ENCODE measurements at places on chromosomes 2 and 18.
A peak's percentile ranks its signal among the peaks of the same experiment; 100 is the strongest.

DNA sequence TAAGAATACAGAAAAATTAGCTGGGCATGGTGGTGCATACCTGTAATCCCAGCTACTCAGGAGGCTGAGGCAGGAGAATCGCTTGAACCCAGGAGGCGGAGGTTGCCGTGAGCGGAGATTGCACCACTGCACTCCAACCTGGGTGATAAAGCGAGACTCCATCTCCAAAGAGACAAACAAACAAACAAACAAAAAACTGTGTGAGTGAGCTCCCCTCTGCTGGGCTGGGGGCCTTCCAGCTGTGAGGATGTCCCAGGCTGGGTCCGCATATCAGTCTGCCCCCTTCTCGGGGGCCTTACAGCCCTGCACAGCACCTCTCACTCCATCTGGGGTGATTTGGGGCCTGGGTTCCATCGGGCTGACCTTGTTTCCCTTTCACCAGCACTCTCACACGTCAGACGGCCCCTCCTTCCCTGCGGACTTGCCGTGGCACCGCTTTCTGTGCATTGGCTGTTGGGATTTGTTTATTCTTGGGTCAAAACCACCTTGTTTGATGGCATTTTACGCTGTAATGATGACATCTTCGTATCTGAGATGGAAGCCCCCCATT lies 2.8 kb upstream of the KLHL30 start:
- no peak for DNase-seq

DNA sequence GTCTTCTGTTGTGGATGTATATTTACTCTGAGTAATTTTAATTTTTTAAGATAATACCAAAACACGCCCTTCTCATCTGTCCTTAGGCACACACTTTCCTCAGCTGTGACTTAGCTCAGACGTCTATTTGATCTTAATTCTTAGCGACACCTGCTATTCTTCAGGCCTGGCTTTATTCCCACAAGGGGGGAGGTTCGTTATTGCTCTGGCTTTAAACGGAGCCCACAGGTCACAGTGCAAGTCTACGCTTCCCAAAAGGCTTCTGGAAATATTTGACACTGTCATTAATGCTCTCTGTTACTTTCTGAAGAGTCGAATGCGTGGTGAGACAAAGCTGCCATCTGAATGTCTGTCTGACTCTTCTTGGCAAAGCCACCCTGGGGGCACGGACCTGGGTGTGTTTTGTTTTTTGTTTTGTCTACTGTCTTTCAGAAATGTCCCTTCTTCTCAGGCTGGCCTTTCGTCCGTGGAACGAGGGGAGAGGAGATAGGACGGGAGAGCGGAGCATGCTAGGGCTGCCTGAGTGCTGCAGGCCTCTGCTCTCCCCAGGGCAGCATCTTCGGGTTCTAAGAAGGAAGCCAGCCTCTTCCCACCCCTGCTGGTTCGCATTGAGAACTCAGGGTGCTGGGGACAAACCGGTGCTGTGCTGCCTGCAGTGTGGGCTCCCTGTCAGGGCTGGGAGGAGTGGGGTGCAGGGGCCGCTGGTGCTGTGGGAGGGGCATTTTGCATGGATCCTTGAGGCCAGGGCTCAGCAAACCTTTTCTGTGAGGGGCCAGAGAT lies 61.9 kb downstream of the ASAP2 start:
- no peak for DNase-seq

- DNase-seq = no peak
Measured at GRCh38 chr2:231190531-231191197, 7.8 kb upstream of the ARMC9 start.

DNA sequence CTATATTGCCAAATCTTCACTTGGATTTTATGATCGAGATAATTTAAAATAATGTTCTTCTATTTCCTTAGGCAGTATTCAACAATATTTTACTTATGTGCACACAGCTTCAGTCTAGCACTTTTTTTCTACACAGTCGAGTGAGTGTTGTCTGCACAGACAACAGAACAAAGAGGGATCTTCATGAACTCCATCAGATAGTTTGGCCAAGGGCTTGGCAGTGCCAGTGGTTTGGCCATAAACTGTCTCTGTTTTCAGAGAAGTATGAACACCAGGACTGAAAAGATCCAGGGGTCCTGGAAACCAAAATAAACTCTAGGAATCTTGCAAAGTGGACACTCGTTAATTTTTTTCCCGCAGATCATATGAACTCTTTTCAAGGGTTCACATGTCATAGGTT lies 547.3 kb downstream of the PLCL1 start:
- DNase-seq = no peak

- no peak for DNase-seq
Measured at GRCh38 chr18:55539240-55539639, 48.8 kb downstream of the TCF4 start.

- no peak for DNase-seq
Measured at GRCh38 chr2:104841744-104842143, 12.2 kb upstream of the POU3F3 start.

- DNase-seq = no peak
Measured at GRCh38 chr2:230319211-230319862, 7.7 kb upstream of the SP140L start.

DNA sequence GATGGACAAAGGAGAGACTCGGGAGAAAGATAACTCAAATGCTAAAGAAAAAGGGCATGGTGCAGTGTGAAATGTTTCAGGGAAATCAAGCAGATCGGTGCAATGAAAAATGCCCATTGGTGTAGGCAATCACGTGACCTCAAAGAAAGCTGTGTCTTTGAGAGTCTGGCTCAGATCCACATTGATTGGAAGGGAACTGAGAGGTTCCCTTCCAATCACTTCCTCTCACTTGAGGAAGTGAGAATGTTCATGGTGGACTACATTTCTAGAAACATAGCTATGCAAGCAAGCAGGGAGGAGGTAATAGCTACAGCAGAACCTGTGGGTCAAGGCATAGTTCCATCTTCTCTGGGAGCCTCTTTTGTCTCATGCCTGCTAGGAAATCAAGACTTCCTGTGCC lies 187.4 kb downstream of the LPIN1 start:
- DNase-seq = no peak

- DNase-seq = no peak
Measured at GRCh38 chr2:235270291-235270690, 223.6 kb upstream of the AGAP1 start.

- DNase-seq = peak; percentile 83
Measured at GRCh38 chr2:11024259-11024645, 112.5 kb downstream of the KCNF1 start.

- no peak for DNase-seq
Measured at GRCh38 chr18:37019157-37019827, 190.4 kb downstream of the KIAA1328 start.

DNA sequence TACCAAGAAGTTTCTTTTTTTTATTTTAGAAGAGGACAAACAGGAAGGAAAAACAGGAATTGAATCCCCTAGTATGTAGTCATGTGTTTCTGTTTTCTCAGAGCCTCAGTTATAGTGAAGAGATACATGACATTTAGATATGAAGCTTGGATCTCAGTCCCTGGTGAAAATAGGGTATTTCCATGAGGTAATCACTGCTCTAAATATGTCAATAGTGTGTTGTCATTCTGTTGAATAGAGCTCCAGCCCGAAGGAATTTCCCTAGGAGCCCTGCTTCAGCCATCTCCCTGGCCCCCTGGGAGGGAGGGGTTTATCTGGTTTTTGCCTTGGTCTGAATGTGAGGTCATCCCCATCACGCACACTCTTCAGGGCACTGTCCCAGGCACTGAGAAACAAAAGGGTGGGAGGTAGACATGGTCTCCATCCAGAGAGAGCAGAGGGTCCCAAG lies 47.1 kb upstream of the REL start:
- no peak for DNase-seq

DNA sequence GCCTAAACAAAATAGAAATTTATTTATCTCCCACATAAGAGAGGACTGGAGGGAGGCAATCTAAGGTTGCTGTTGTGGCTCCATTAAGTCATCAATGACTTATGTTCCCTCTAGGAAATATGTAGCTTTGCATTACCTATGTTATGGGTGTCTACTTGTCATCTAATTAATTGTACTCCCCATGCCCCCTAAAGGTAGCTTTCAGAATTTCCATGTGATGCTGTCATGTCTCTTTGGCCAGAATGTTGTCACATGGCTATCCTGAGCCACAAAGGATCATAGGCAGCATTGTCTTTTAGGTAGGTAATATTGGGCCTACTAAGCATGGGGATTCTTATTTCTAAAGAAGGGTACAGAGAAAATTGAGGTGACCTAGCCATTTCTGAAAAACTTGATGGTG lies 935.6 kb upstream of the FANCL start:
- no peak for DNase-seq

DNA sequence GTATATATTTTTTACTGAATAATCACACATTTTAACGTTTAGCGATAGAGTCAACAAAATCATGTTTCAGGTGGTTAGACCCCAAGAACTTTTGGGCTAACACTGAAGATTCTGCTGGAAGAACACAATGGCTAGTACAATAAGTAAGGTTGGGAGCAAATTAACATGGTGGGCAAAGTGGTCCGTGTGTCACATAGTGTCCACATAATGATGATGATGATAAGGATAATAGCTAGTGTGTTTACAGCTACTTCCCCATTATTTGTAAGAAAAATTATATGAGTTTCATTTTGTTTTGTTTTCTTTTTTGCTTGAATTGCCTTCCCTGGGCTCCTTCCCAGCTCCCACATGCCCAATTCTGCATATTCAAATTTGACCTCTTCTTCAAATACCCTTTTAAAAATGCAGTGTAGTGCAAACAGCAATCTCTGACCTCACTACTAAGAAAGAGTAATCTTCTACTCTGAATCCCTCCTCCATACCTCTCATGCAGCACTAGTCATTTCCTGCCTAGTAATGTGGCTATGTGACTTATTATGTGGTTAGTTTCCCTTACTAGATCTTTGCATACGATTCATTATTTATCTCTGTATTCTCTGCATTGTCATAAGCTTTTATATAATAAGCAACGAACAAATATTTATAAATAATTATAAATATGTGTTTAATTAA lies 16.9 kb upstream of the VPS54 start:
- no peak for DNase-seq

DNA sequence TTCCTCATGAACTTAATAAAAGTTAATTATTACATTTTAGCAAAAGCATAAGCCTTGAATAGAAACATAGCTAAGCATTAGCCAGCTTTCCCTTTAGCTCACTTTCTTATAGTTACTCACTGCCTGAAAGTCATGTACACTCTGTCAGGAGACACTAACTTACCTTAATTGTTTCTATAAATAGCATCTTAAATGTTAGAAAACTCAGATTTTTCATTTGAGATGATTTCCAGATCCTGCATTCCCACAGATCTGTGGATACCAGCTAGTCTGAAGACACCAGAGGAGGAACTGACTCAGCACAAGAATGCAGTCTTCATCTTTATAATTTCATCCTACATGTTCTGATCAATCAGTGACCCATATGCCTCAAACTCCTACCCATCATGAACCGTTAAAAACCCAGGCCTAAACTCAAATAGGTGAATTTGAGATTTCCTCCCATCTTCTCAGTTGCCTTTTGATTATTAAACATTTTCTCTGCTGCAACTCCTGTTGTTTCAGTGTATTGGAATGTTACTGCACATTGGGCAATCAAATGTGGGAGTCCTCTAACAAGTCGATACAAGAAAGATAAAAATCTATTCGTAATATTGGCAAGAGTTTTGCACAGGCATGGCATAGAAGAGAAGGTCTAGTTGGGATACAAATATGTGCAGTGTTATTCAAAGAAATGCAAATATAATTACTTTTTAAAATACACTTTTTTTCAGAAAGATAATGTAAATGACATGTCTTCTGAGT lies 857.4 kb upstream of the CDH2 start:
- DNase-seq = no peak

DNA sequence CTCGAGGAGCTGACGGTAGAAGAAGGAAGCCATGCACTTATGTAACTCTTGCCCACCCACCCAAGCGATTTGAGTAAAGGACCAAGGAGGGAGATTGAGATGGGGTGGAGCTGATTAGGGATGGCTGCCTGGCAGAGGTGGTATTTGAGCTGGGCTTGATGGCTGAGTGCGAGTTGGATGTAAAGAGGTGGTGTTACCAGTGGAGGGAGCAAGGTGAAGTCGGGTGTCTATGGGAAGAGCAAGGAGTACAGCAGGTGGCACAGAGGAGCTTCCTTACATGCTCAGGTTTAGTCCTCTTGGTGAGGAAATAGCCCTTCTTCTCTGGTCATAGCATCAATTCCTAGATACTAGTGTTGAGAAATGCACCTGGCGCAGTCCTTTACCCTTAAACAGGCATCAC lies 294.2 kb upstream of the SKOR2 start:
- DNase-seq = no peak

- DNase-seq = peak; percentile 53
Measured at GRCh38 chr2:70887550-70888246, 48.0 kb upstream of the ATP6V1B1 start.

DNA sequence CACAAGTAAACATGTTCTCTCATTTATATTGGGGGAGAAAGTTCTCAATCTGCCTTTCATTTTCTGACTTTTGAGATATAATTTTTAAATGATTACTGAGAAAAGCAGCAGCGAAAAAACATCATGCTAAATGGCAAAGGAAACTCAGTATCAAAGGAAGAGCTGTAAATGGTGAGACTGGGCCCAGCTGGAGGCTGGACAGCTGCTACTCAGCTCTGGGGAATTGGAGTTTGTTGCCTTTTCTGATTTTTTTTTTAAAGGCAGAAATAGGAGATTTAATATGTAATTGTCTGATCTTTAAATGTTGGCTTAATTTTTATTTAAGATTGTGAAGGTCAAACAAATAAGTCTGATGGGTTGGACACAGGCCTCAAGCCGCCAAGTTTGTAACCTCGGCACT lies 137.1 kb upstream of the TACR1 start:
- no peak for DNase-seq

GRCh38 chr2:195307751-195308150 lies 349.3 kb upstream of the SLC39A10 start:
- no peak for DNase-seq

All from NCI-H1417 (cell line).